Daoy (cell line): ENCODE measurements at places on chromosomes 11 and 22. TPM values are rescaled to one million over a fixed set of nuclear protein-coding genes. Genes with fewer than 3 reads are reported as not detected.

LDHAL6A gene
- total RNA-seq = 0.11 TPM in 1 of 2 replicates, not detected in the other

ACTN3 gene
- not detected in 2 replicates for total RNA-seq

PRR5L gene
- 51.8 and 69.9 TPM in 2 replicates for total RNA-seq

ELMOD1 gene
- 1.0 and 2.6 TPM in 2 replicates for total RNA-seq

DDIAS gene
- 18.2 and 21.4 TPM in 2 replicates for total RNA-seq

EMID1 gene
- 1.3 and 9.0 TPM in 2 replicates for total RNA-seq

CHRM1 gene
- not detected in 2 replicates for total RNA-seq

ANKK1 gene
- 0.06 TPM in 1 of 2 replicates, not detected in the other for total RNA-seq

DGAT2 gene
- total RNA-seq = 9.4 and 19.3 TPM in 2 replicates
